ENCODE measurements at places on chromosomes 3 and 15.

DNA sequence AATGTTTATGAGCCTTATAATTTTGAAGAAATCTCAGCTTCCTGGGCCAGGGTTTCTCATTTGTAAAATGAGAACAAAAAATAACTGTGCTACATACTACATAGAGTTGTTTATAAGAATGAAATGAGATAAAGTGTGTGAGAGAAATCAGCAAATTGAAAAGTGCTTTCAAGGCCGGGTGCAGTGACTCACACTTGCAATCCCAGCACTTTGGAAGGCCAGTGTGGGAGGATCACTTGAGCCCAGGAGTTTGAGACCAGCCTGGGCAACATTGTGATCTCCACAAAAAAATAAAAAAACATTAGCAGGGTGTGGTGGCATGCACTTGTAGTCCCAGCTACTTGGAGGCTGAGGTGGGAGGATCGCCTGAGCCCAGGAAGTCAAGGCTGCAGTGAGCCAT is 22.4 kb downstream of the FOXB1 start:
- no peak for DNase-seq

DNA sequence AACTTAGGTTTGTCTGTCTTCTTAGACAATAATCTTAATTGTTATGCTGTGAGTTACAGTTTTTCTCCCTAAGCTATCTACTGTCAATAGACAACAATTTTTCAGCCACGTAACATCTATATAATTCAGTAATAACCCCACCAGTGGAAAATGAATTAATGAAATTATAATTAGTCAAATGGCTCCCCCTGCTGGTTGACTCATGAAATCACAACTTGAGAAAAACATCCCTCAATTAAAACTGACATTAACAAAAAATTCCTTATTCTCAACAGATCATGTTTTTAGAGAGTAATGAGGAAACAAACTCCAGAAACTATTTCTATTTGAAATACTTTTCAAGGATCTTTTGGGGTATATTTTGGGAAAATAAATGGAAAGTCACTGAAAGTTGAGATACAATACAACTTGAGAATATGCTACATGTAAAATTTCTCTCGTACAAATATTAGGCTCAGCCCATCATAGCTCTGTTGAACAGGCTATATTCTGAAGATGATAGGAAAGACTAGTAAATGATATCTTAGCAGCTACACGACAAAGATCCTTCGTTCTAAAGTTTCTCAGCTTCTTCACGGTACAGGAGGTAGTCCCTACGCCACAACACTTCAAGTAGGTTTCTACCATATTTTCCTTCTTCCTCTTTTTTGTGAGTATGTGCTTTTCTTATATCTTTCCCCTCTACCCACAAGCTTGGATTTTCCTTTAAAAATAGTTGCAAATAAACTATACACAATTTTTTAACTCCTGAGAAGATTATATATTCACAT is 20.7 kb downstream of the PPP1R2 start:
- DNase-seq = no peak

DNA sequence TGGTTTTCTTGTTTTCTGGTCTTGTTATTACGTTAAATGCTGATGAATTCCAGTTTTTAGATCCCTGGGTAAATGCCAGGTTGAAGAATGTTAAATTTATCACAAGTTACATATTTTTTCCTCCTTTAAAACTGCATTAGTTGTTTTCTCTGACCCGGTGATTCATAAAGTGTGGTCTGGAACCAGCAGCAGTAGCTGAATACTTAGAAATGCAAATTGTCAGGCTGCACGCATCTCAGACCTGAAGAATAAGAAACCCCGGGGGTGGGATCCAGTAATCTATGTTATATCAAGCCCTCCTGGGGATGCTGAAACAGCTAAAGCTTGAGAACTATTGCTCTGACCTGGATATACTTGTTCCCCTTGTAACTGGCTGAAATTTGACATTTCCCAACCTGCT is 69.1 kb downstream of the PEX5L start:
- no peak for DNase-seq

- peak; percentile 23 for DNase-seq
These were observed at the start of gene SPESP1 for GRCh38 chr15:68930268-68931022. Gene SPESP1, plus strand, starts transcription at chr15:68930525. Its CDS starts 129 bp downstream, at chr15:68930654.

- no peak for DNase-seq
These were observed 94.8 kb downstream of the SLC9A9 start for GRCh38 chr3:143753456-143753855.
